ENCODE measurements at places on chromosomes 7 and 10. TPM values are rescaled to one million over a fixed set of nuclear protein-coding genes. Genes with fewer than 3 reads are reported as not detected.

The HABP2 gene
- total RNA-seq, result not detected

The PTPRN2 gene
- total RNA-seq, result 0.42 TPM

The FHIP2A gene
- total RNA-seq, result 65.3 TPM

The CPVL gene
- total RNA-seq, result 4.4 TPM

The MKX gene
- not detected for total RNA-seq

The KEL gene
- 0.52 TPM for total RNA-seq

The ZC3HAV1L gene
- total RNA-seq, result 2.2 TPM

The SMO gene
- total RNA-seq, result not detected

The LDB3 gene
- total RNA-seq, result not detected

The FANK1 gene
- 0.60 TPM for total RNA-seq

The MEIG1 gene
- total RNA-seq, result not detected

The UPK3BL2 gene
- 84.2 TPM for total RNA-seq

The PAX4 gene
- total RNA-seq, result not detected

The OR6V1 gene
- not detected for total RNA-seq

The PRF1 gene
- 18.0 TPM for total RNA-seq

- DNase-seq, result no peak
Measured at GRCh38 chr10:3709456-3710060, 75.5 kb downstream of the KLF6 start.

DNA sequence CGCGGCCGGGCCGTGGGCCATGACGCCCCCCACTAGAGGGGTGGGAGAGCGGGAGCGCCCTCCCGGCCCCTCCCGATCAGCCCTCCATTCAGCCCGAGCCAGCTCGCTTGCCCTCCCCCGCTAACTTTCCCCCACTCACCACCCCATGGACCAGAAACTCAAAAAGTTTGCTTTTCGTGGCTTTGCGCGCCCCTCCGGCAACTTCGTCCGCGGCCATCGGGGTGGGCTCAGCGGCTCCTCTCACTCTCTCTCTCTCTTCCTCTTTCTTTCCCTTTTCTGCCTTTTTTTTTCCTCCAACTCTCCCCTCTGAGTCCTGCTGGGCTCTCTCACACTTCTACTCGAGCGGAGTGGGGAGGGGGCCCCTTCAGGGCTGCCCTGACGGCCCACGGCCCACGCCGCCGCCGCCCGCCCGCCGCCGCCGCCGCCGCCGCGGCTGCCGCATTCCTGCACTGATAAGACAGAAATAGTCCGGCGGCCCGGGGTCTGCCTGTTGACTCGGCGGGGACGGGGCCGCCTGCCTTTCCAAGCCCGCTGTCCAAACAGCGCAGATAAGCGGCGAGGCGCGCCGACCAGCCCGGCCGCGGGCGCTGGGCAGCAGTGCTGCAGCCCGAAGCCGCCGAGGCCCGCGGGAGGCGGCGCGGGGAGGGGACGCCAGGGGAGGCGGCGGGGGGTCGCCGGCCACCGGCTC lies at the start of gene SMARCD3:
SMARCD3 (minus strand) TSS at position 349 of the 688 bp plus-strand sequence; CDS start at position 217, 132 bp downstream.
- peak; percentile 27 for DNase-seq

- DNase-seq, result no peak
Measured at GRCh38 chr10:116828116-116828515, 21.2 kb upstream of the ENO4 start.

DNA sequence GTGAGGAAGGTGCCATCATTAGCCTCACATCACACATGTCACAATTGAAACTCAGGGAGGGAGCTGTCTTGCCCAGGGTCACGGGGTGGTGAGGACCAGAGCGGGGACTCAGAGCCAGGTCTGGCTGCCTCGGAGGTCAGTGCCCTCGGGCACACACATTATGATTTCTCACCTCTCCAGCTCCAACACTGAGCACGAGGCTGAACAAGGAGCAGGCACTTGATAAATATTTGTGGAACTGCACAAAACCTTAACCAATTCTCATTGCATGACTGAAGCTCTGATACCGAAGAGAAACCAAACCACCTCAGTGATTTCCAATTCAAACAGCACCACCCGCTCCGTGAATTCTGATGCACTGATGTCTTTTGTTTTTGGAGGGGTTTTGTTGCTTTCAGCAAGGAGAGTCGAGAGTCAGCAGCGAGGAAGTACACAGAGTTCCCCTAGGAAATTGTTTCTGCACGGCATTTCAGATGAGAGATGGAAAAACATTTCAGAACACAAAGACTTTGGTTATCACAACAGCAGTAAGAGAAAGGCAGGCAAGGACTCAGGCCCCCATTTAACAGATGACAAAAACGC lies 55.3 kb upstream of the ZMIZ1 start:
- DNase-seq, result no peak

- no peak for DNase-seq
Measured at GRCh38 chr7:67484244-67484751, 487.7 kb downstream of the TYW1 start.

GRCh38 chr10:42691361-42692120 lies 53.2 kb upstream of the ZNF33B start:
- no peak for DNase-seq

- no peak for DNase-seq
Measured at GRCh38 chr10:70164163-70164562, 6.2 kb downstream of the SAR1A start.

DNA sequence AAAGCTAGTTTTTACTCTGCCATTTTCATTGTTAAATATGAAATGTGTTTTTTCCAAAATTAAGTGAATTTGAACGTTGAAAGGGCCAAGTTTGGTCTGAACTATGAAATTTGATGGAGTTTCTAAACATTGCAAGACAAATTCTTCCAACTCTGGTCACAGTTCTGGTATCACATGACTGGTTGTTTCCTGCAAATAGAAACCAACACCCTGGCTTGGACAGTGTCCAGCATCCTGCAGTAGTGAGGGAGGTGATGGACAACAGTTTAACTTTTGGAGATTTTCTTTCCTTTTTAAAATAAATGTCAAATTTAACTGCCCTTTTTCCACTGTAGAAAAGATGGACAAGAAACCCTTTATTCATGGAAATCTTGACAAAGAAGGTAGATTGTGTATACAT lies 54.8 kb upstream of the AGBL3 start:
- no peak for DNase-seq

GRCh38 chr10:76108563-76109359 lies 677.3 kb downstream of the LRMDA start:
- DNase-seq, result no peak

- no peak for DNase-seq
Measured at GRCh38 chr10:43815181-43815885, 166.7 kb upstream of the ZNF32 start.

DNA sequence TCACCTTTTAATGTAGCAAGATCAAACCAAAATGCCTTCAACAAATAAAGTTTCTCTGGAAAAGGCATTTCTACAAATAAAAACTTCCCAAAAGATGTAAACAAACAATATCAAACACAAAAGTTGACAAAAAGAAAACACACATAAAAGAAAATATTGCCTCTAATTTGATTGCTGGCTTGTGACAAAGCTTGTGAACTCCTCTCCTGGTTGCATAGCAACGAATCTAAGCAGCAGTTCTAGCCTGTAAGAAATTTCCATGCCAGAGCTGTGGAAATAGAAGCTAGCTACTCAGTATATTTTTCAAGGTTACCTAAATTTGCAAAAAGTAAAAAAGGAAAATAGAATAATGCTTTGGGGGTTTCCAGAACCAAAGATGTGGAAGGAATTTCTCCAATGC lies 173.9 kb upstream of the CDK1 start:
- no peak for DNase-seq

DNA sequence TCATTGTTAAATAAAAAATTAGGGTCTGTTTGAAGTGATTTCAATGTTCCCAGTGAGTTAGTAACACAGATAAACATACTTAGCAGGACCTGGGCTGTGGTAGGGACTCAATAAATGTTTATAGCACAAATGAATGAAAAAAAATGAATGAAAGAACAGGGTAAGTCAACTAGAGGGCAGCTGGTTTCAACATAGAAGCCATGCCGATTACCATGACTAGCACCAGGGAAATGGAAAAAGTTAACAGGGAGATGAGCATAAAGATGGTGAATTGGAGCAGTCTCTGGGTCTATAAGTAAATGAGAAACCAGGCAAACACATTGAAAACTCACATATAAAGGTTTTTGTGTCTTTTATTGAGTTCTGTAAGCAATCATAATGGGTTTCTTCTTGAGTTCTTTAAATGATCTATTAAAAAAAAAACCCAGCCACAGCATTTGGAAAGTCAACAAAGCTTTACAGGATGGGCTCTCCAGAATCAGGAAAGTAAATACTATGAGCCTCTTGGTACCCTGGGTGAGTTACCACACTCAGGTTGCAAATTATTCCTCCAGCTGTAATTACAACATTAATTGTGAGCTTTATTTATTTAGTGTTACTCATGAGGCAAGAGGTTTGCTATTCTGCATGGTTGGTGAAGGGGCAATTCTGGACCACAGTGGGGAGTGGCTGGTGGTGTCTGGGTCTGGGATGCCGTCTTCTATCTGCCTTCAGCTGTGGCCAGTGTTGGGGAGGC lies 46.1 kb upstream of the MTPN start:
- no peak for DNase-seq
